ENCODE measurements at places on chromosomes 1 and 21. TPM values are rescaled to one million over a fixed set of nuclear protein-coding genes. Genes with fewer than 3 reads are reported as not detected.

DNA sequence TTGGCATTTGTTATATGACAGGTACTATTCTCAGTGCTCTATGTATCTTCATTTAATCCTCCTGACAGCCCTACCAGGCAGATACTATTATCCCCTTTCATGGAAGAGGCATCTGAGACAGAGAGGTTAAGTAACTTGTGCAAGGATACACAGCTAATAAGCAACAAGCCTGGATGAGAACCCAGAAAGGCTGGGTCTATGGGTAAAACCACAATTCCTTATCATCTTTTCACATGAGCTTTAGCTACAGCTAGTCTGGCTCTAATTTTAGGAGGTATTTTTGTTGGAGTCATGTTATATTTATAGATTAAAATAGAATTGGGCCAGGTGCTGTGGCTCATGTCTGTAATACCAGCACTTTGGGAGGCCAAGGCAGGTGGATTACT lies 27.7 kb downstream of the DNTTIP2 start:
- H3K4me1 ChIP-seq, result peaks cover 8% of the 10 kb centered on the region
- no peaks in the 10 kb centered on the region for H3K27me3 ChIP-seq
- peak; percentile 30 for DNase-seq
- H3K4me3 ChIP-seq, result no peak overlapping the region
- no peak overlapping the region for H3K27ac ChIP-seq

- H3K4me3 ChIP-seq, result no peak overlapping the region
- no peaks in the 10 kb centered on the region for H3K36me3 ChIP-seq
- H3K4me1 ChIP-seq, result no peaks in the 10 kb centered on the region
- no peak for DNase-seq
Measured at GRCh38 chr1:9782897-9783296, 40.9 kb downstream of the CLSTN1 start.

DNA sequence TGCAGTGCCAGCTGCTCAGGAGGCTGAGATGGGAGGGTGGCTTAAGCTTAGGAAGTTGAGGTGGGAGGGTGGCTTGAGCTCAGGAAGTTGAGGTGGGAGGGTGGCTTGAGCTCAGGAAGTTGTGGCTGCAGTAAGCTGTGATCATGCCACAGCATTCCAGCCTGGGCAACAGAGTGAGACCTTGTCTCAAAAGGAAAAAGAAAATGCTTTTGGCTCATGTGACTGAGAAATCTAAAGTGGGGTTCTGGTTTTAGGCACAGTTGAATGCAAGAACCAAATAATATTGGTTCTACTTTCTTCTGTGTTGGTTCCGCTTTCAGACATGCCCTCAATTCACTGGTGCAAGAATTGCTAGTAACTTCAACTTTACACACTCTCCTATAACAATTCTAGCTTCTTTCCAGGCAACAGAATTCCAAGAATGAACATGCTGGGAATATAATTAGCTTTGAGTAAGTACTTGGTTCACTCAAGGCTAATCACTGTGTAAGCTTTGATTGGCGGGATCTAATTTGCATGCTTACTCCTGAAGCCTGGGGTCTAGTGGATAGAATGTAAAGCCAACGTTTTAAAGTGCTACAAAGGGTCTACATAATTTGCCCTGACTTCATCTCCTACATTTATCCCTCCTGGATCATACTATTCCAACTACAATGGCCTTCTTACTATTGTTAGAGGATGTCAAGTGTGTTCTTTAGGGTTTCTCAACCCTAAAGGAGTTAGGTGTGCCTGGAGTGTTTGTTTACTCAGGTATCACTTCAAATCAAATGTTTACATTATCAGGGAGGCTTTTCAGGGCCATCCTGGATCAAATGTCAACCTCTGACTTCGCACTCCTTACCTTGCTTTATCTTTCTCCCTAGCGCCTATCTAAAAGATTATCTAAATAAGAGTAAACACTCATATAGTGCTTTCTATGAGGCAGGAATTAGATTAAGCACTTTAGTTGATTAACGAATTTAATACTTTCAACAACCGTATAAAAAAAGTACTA lies 115.1 kb downstream of the SLC16A1 start:
- H3K4me3 ChIP-seq, result no peak overlapping the region
- H3K4me1 ChIP-seq, result peaks cover 44% of the 10 kb centered on the region
- H3K27me3 ChIP-seq, result no peaks in the 10 kb centered on the region
- H3K27ac ChIP-seq, result peak overlapping the region; percentile 1

Gene KCNJ15
- not detected for total RNA-seq

- H3K27ac ChIP-seq, result no peak overlapping the region
- no peak for DNase-seq
- H3K27me3 ChIP-seq, result no peaks in the 10 kb centered on the region
- H3K4me3 ChIP-seq, result no peak overlapping the region
- no peaks in the 10 kb centered on the region for H3K36me3 ChIP-seq
Measured at GRCh38 chr1:65813956-65814355, 21.3 kb downstream of the PDE4B start.

DNA sequence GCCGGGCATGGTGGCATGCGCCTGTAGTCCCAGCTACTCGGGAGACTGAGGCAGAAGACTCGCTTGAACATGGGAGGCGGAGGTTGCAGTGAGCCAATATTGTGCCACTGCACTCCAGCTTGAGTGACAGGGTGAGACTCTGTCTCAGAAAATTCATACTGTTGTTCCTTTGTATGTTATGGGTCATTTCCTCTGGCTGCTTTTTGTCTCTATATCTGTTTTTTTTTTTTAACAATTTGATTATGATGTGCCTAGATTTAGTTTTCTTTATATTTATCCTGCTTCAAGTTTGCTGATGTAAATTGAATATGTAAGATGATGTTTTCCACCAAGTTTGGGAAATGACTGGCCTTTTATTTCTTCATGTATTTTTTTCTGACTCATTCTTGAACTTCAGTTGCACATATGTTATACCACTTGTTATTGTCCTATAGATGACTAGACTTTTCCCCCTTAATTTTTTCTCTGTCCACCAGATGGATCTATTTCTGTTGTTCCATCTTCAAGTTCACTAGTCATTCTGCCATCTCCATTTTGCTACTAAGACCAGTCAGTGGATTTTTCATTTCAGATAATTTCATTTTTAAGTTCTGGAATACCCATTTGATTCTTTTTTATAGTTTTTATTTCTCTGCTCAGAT lies 173.5 kb downstream of the GALNT2 start:
- H3K4me3 ChIP-seq, result no peak overlapping the region
- H3K27me3 ChIP-seq, result no peaks in the 10 kb centered on the region
- no peaks in the 10 kb centered on the region for H3K4me1 ChIP-seq
- DNase-seq, result no peak
- 0 out of 2 replicates have a peak, but pooled peaks cover 7% of the 10 kb centered on the region for H3K36me3 ChIP-seq

- no peak overlapping the region for H3K4me3 ChIP-seq
- H3K27me3 ChIP-seq, result no peaks in the 10 kb centered on the region
- no peaks in the 10 kb centered on the region for H3K4me1 ChIP-seq
- no peak for DNase-seq
Measured at GRCh38 chr1:30860320-30860652, 48.3 kb downstream of the SDC3 start.

GRCh38 chr1:110135666-110136065 lies 14.6 kb upstream of the SLC6A17 start:
- no peak for DNase-seq
- no peaks in the 10 kb centered on the region for H3K27me3 ChIP-seq
- no peaks in the 10 kb centered on the region for H3K36me3 ChIP-seq
- no peak overlapping the region for H3K27ac ChIP-seq
- H3K4me1 ChIP-seq, result peaks cover 42% of the 10 kb centered on the region
- no peak overlapping the region for H3K4me3 ChIP-seq

Gene CSF3R
- not detected for total RNA-seq

Gene SPRR2F
- not detected for total RNA-seq

Gene OR2T33
- not detected for total RNA-seq

Gene LIN28A
- not detected for total RNA-seq

DNA sequence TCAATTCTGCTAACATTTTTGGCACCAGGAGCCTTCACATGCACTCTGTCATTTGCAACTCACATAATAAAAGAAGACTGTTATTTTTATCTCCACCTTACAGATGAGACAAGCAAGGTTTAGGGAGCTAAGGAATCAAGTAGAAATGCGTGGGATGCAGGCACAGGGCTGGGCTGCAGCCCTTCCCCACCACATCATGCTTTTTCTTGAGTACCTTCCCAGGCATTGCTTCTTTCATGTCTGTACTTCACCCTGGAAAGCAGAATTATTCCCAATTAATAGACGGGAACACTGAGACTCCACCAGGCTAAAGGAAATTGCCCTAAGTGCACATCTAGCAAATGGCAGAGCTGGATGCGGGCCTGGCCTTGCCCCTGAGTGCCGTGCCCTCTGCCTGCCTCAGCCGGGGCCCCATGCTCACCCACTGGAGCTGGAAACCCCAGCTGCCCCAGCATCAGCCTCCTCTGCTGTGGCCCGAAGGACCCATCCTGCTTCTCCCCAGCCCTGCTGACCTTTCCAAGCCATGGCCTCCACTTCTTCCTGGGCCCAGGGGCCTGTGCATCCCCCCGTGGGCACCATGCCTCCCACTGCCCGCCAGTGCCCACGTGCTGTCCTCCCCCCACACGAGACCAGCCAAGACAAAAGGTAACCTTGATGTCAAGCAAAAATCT lies 257.5 kb downstream of the TOMM20 start:
- H3K27ac ChIP-seq, result no peak overlapping the region
- 0 out of 2 replicates have a peak, but pooled peaks cover 7% of the 10 kb centered on the region for H3K36me3 ChIP-seq
- no peaks in the 10 kb centered on the region for H3K27me3 ChIP-seq
- no peak overlapping the region for H3K4me3 ChIP-seq
- peaks cover 69% of the 10 kb centered on the region for H3K4me1 ChIP-seq
- DNase-seq, result no peak

DNA sequence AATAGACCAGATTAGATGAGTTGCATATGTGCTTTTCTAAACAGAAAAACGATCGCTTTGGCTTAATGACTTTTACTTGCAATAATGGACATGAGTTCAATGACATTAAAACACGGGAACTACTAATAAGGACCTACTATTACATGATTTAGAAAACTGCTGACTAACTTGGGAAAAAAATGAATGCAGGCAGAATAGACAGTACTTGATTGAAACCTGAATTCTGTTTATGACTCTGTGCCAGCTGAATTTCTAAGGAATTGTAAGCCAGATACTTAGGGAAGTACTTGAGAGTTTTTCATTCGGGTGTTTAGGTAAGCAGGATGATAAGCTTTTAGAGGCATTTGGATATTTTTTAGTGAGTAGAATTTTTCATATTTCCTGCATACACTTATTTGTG lies 12.0 kb downstream of the ADGRL2 start:
- H3K4me3 ChIP-seq, result no peak overlapping the region
- H3K36me3 ChIP-seq, result no peaks in the 10 kb centered on the region
- no peak for DNase-seq
- peaks cover 6% of the 10 kb centered on the region for H3K4me1 ChIP-seq

Gene ACAP3
- 54.8 TPM for total RNA-seq

Gene COL11A1
- total RNA-seq, result not detected

DNA sequence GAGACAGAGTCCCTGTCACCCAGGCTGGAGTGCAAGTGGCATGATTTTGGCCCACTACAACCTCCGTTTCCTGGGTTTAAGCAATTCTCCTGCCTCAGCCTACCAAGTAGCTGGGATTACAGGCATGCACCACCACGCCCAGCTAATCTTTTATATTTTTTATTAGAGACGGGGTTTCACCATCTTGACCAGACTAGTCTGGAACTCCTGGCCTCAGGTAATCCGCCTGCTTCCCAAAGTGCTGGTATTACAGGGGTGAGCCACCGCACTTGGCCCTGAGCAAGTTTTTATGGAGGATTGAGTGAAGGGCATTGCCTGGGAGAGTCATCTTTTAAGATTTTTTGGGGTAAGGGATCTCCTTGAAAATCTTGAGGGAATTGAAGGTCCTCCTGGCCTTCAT lies 28.5 kb downstream of the UBE4B start:
- no peaks in the 10 kb centered on the region for H3K36me3 ChIP-seq
- no peak overlapping the region for H3K4me3 ChIP-seq
- H3K27me3 ChIP-seq, result no peaks in the 10 kb centered on the region
- no peak for DNase-seq
- H3K4me1 ChIP-seq, result no peaks in the 10 kb centered on the region

Gene DHX9
- total RNA-seq, result 101 TPM

DNA sequence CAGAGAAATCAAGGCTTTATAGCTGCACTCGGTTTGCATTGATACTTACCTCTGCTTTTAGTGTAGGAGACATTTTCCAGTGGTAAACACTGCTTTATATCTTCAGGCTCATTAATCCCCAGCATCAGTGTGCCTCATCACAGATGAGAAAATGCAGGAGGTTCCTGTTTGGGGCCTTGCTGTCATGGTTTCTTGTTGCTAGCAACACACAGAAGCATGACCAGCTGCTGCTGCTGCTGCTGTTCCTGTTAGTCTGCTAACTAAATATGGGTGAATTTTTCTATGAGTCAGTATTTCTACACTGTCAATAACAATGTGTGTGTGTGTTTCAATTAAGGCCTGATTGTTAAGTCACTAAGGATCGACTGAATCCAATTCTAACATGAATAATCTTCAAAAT lies 85.8 kb upstream of the RGS1 start:
- no peak overlapping the region for H3K4me3 ChIP-seq
- H3K4me1 ChIP-seq, result peaks cover 23% of the 10 kb centered on the region
- no peaks in the 10 kb centered on the region for H3K27me3 ChIP-seq
- peak; percentile 49 for DNase-seq
- no peak overlapping the region for H3K27ac ChIP-seq

Gene HHAT
- total RNA-seq, result 5.3 TPM

DNA sequence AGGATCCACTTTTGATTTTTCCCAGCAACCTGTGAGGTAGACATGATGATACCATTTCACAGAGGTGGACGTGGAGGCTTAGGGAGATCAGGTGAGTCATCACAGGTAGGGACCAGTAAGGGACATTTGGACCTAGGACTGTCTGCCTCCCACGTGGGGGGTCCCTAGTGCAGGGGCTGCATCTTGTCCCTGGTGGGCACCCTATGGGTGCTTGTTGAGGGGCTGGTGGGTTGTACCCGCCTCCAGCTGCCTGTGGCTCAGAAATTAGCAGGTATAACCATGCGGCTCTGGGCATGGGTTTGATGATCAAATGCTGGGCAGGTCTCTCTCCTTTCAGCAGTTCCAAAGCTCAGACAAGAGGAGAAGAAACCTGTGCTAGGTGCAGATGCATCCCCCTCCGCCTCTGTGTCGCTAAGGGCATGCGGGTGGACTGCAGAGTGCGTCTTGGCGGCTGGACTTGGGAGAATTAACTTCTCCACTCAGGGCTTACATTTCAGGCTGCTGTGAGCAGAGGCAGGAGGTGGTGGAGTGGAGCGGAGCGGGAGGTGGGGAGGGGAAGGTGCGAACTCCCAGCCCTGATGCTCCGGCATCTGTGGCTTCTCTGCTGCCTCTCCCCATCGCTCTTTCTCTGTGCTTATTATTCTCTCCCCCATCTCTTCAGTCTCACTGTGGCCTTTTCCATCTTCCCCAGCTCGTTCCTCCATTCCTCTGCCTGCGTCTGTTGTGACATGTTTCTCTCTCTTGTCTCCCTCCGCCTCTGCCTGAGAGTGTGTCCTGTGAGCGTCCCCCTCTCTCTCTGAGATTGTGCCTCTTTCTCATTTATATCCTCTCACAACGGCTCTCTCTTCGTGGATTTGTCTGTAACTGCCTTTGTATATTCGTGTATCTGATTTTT lies 146.8 kb downstream of the PTPRU start:
- no peak for DNase-seq
- H3K4me1 ChIP-seq, result no peaks in the 10 kb centered on the region
- H3K4me3 ChIP-seq, result no peak overlapping the region
- H3K27me3 ChIP-seq, result no peaks in the 10 kb centered on the region
- H3K27ac ChIP-seq, result no peak overlapping the region
- H3K36me3 ChIP-seq, result no peaks in the 10 kb centered on the region

Gene PLEKHA6
- 52.0 TPM for total RNA-seq
